ENCODE measurements at places on chromosomes 6 and 20.

- DNase-seq = no peak
Observed at GRCh38 chr6:18019539-18020534, 32.4 kb upstream of the KIF13A start.

GRCh38 chr20:18190338-18191233, 52.9 kb downstream of the KAT14 start:
- no peak for DNase-seq

DNA sequence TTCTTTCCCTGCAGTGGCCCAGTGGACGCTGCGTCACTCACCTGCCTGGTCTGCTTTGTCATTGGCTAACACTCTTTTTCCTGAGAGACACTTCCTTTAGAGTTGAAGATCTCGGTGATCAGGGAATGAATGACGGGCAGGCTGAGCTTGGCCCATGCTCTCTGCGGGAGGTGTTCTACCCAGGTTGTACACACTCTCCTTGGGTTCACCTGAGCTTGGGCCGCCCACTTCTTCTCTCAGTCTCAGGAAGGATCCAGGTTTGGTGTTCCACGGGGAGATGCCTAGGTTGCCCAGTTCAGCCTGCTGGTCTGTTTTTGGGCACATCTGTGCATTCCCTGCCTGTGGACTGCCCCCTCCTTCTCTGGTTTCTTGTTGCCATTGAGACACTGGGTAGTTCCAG, 66.7 kb upstream of the SLC22A1 start:
- no peak for DNase-seq

DNA sequence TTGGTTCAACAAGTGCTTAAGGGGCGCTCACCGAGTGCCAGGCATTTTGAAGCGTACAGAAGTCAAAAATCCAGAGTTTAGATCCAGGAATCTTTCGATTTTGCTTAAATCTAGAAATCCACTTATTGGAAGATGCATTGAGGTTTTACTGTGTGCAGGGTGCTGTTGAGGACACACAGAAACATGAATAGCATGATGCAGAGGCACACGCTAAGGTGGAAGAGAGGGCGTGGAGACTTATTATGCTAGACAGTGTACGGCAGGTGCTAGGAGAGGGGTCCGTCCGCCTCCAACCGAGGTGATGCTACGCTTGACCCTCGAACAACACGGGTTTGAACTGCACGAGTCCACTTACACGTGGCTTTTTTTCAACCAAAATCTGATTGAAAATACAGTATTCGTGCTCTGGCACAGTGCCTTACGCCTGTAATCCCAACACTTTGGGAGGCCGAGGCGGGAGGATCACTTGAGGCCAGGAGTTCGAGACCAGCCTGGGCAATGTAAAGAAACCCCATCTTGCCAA, 1.0 kb upstream of the KIF13A start:
- DNase-seq = no peak

- DNase-seq = no peak
Observed at GRCh38 chr20:36193977-36194712, 39.6 kb downstream of the EPB41L1 start.

DNA sequence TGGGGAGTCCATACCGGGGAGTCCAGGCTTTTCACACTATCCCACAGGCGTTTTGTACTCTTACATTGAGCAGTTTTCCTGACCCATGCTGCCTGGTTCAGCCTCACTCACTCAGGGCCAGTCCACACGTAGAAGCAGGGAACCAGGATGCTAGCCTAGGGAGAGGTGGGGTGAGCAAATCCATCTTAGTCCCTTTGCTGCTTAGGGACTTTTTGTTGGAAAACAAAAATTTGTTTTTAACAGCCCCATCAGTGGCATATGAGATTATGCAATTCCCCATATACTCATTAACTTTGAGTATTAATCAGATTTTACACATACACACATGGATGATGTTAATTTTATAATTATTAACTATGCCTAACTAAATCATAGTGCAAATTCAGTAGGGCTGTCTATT, 84.2 kb downstream of the EZR start:
- no peak for DNase-seq

DNA sequence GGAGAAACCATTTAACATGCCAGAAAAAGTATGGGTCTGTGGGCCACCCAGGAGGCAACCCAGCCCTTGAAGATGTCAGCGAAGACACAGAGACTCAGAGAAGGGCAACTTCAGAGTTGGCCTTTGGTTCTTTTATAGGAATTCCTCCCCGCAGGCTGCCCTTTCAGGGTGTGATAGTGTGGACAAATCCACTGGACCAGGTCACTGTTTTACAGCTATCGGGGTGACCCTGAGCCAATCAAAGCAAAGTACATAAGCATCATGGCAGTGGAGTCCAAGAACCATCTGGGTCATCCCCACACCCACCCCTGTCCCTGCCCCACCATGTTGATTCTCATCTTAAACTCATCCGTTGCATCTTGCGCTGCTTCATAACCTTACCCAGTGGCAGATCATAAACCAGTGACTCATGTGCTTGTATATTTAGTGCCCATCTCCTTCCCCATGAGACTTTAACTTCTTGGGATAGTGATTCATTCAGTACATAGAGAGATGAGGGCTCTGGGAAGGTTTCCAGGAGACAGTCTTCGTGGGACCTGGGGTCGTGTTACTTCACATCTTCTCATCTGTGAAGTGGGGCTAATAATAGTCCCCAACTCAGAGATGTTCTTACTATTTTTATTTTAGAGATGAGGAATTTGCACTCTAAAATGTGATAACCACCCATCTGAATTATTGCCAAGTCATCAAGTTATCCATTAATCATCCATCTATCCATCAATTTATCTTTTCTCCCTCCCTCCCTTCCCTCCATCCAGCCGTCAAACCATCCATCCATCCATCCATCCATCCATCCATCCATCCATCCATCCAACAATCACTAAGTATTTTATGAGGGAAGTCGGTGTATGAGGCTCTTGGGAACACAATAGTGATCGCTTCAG, 51.0 kb downstream of the EDN3 start:
- DNase-seq = no peak

DNA sequence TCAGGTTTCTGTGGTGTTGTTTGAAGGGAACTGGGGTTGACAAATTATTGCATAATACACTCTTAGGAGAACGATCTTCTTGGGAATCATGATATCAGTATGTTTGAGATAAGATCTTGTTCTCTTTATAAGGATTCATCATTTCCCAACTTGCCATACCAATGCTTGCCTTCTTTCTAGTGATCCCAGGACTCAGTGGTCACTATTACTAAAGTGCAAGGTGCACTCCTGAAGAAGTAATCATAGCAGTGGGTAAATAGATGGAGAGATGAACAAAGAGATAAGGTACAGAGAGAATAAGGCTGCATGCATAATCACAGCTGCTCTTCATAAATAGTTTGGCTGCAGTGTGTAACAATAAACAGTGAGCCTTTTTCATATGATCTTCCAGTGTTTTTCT, 404.0 kb downstream of the DOK5 start:
- no peak for DNase-seq

DNA sequence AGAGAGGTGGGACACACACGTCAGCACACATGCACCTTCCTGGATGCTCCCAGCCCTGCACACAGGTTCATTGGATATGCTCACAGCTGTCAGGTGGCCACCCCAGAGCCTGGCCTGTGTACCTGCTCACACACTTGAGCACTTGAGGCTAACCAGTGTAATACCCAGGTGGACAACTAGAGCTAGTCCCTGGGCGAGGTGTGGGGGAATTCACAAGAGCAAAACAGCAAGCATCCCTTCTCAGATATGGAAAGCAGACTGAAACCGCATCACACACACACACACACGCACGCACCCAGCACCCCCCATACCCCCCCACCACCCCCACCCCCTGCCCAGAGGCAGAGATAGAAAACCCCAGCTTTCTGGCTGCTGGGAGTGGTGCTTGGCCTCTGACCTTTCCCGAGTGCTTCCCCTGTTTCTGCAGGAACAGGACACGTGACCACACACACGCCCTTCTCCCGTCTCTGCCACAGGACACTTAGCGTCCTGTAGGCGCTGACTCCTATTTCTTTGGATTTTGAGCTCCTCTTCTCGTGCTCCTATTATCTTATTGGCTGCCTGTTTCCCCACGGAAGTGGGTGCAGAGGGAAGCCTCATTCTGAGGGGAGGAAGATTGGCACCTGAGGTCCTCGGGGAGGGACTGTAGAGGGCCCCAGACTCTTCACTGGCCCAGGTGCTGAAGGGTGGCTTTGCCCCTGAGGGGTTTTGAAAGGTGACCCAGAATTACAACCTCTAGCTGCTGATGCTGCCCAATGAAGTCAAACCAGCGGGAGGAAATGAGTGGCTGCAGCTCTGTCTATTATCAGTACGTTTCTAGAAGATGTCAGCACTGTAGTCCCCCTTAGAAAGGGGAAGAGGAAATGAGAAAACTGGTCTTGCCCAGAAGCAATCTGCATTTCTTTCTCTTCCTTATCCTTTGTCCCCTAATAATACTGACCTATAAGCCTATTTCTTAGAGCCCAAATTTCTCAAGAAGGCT, 65.8 kb downstream of the SYTL3 start:
- DNase-seq = no peak

DNA sequence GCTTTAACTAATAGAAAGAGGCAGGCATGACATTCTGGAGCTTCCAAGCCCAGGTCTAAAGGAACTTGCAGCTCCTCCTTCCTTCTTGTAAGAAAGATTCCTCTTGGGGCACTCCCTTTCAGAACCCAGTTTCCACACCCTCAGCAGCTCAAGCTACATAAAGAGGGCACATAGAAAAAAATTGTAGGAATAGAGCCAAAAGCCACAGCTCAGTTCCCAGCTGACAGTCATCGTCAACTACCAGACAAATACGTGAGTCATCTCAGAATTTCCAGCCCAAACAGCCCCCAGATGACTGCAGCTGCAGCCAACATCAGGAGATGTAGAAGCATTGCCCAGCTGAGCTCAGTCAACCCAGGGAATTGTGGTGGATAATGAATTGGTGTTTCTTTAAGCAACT, 349.8 kb upstream of the ARID1B start:
- peak; percentile 92 for DNase-seq

- no peak for DNase-seq
Observed at GRCh38 chr6:147999001-147999540, 343.6 kb upstream of the SASH1 start.

DNA sequence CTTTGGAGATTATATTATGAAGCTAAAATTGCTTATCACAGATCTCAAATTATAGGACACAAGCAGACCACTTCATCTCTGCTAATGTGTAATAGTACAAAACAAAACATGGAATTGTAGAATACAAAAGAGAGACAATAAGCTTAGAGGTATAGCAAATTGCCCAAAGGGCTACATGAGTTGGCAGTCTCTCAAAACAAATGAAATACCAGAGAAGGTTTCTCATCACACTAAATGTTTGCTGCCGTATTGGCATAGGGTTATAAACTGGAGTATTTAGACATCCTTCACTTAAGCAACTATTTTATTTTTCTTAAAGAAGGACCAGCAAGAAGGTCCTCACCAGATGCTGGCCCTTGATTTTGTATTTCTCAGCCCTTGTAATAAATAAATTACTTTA, 5.9 kb upstream of the EYA4 start:
- DNase-seq = no peak

- no peak for DNase-seq
Observed at GRCh38 chr6:2732503-2733089, 18.1 kb downstream of the MYLK4 start.

DNA sequence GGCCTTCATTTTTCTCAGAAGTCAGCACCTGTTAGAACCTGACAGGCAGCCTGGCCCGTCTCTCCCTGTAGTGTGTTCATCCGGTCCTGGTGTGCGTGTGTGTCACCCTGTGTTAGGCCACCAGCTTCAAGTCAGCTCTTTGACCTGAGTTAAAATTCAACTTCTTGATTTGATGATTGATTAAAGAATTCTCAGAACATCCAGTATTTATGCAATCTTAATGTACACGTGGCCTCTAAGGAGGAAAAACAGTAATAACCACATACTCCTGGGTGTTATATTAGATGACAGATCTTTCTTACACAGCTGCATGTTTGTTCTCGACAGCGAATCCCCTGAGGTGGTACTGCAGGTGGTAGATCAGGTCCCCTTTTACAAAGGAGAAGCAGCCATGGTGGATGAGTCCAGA, 19.1 kb upstream of the TMEM217 start:
- DNase-seq = no peak

GRCh38 chr20:59832406-59833363, 100.8 kb downstream of the SYCP2 start:
- DNase-seq = no peak

GRCh38 chr6:55729665-55730064, 145.7 kb downstream of the BMP5 start:
- DNase-seq = no peak

DNA sequence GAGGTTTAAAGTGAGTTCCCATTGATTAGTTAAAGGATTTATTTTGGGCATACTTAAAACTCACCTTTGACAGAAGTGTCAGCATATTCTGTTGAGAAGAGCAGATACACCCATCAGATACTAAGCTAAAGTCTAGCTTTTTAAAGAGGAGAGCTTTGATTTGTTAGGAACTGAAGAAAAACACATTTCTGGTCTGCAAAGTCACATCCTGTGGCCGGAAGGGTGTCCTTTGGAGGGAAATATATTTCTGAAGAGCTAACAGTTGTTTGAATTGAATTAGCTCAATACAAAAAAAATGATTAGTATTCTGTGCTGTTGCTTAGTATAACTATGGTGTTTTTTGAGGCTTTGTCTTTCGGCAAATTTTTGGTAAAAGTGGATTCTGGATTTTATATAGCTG, 302.7 kb downstream of the RFPL4B start:
- DNase-seq = no peak

DNA sequence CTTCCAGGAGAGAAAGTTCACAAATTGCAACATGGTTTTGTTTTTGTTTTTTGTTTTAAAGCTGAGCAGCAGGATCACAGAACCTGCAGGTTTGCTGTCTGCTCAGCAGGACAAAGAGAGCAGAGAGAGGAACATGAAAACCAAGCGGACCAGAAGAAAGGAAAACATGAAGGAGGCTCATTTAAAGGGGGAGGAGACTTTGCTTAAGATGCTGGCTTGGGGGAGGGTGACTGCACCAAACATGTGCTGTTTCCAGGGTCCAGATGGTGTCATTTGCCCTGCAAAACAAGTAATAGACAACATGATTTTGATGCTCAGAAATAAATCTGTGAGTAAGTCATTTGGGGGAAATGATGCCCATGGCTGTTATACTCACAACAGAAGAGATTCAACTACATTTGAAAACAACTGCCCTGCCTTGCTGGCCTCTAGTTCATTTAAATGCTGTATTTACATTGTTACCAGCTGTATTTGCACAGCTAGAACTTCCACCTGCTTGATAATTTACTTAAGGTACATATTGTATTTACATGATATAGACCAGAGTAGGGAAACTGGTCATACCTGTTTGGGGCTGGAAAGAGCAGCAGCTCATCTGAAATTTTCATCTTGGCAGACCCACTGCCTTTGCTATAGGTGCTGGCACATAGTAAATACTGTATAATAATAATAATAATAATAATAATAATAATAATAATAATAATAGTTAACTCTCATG, 32.2 kb upstream of the CHD6 start:
- no peak for DNase-seq

DNA sequence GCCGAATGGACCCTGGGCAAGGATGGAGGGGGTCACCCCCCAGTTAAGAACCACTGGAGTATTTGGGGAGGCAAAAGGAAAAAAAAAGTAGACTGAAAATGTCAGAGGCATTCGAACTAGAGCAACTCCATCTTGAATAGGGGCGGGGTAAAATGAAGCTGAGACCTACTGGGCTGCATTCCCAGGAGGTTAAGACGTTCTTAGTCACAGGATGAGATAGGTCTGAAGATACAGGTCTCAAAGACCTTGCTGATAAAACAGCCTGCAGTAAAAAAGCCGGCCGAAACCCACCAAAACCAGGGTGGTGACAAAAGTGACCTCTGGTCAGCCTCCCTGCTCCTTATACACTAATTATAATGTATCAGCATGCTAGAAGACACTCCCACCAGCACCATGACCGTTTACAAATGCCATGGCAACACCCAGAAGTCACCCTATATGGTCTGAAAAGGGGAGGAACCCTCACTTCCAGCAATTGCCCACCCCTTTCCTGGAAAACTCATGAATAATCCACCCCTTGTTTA, 70.4 kb upstream of the KCNG1 start:
- DNase-seq = no peak

All from AG08395 (cell line).